Cortex of kidney (tissue), 1 donor: ENCODE measurements at places on chromosomes 13 and 19.

GRCh38 chr13:49584771-49585182 is 581 bp downstream of the RCBTB1 start:
- DNase-seq: no peak

- DNase-seq: no peak
Measured at GRCh38 chr19:32105527-32106310, 239.7 kb upstream of the ZNF507 start.

- DNase-seq: no peak
Measured at GRCh38 chr13:65168026-65168425, 2062.1 kb downstream of the PCDH9 start.

DNA sequence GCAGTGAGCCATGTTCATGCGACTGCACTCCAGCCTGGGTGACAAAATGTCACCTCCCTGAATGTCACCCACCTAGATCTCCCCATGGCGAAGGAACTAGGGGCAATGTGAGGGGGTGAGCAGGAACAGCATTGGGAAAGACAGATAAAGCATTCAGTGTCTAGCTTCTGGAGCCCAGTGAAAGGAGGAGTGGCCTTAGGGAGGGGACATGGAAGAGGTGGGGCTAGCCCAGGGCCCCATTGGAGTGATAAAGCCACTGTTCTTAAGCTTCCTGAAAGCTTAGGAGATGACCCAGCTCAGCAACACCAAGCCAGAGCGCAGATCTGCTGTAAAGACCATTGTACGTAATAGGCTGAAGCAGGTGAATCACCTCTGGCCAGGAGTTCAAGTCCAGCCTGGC is 13.0 kb upstream of the KCNN1 start:
- DNase-seq: no peak

GRCh38 chr13:111595276-111595675 is 274.8 kb downstream of the TEX29 start:
- no peak for DNase-seq

DNA sequence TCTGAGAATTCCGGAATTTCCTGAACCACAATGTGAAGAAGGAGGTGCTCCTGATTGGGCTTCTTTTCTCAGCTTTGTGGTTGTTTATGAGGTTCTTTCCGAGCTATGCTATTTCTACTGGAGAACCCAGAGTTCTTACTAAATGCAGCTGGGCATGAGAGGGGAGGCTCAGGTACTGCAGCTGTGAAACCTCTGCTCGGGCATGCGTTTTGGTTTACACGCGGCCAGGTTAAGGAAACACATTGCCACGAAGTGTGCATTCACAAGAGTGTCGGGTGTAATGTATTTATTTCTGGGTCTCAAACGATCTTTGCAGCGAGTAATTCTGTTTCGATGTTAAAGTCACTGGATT is 661 bp upstream of the MIR17HG start:
- DNase-seq: no peak

- DNase-seq: no peak
Measured at GRCh38 chr19:45994456-45994997, 740 bp upstream of the CCDC61 start.

DNA sequence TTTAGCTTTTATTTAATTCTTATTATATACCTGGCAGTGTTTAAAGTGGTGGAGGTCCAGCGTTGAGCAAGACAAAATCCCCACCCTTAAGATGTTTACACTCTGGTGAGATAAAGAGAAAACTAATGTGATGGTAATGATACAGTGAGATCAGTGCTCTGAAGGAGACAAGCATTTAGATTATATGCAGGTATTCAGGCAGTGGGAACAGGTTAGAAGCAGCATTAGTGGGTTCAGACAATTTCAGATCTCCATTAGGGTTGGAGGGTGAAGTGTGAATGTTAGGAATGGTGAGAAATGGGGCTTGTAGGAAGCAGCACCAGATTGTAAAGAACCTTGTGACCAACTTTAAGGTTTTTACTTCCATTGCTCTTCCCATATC is 39.0 kb downstream of the PIBF1 start:
- no peak for DNase-seq

GRCh38 chr13:24365191-24365590 is 55.8 kb downstream of the C1QTNF9 start:
- no peak for DNase-seq

GRCh38 chr13:39682788-39683187 is 27.3 kb downstream of the COG6 start:
- DNase-seq: no peak

- no peak for DNase-seq
Measured at GRCh38 chr13:72590091-72590740, 137.2 kb downstream of the MZT1 start.

DNA sequence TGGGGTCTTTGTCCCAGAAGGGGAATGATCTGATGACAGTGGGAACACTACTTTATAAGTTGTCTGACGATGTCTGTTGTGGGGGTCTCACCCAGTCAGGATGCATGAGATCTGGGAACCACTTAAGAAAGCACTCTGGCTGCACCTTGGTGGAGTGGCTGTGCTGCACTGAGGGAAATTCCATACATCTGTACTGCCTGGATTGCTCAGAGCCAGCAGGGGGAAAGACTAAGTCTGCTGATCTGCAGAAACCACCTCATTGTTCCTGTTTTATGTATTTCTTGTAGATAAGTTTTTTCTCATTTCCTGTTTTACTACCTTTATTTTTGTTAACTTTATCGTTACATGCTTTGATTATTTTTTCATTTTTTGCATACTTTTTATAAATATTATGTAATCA is 27.3 kb downstream of the ZNF430 start:
- DNase-seq: no peak

DNA sequence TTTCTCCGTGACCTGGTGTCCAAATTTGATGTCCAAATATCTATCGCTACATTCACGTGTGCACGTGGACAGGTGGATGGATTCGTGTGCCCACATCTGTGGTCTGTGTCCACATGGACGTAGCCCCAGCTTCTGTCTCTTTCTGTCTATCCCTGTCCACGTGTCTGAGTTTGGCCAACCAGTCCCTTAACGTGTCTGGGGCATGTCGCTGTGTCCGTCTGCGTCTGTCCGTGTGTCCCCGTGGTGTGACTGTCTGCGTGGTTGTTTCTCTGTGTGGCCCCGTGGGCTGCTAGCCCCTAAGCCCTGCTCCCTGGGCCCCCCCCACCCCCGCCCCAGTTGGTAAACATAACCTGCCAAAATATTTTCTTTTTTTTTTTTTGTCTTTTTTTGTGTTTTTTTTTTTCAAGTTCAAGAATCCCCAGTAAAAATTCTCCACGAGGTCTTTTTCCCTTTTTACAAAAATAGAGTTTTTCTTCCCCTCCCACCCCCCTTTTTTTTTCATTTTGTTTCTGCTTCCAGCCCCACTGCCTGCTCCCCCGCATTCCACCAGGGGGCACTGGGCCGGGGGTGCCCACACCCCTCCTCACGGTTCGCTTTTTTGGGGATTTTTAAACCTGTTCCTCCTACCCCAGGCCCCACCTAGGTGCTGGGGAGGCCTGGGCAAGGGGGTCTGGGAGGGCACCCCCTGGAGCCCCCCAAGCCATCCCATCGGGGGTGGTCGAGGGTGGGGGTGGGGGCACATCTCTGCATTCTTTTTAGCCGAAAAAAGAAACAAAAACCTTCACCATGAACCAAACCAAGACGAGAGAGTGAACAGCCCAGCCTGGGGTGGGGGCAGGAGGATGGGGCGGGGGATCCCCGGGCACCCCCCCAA is 18.3 kb downstream of the PRKCSH start:
- no peak for DNase-seq

DNA sequence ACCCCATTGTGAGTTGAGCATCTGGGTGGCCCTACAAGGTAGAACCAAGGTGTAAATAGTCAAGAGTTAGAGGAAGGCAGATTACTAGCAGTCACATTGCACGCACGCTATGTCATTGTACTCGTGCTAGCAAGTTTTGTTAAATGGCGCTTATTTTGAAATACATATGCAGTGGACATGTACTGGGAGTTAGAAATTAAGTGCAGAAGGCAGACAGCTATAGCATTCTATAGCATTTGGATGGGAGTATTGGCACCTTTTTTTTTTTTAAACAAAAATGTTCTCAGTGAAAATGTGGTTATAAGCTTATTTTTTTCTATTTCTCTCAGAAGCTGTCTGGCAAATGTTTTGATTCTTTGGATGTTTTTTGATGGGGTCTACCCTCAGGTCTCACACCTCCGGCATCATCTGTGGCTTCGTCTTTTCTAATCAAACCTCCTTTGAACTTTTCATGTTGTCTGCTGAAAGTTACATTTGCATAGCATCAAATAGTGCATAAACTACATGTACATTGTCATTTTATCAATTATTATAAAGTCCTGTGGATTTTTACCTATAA is 68.1 kb downstream of the ARHGEF7 start:
- DNase-seq: no peak

GRCh38 chr19:45913874-45914830 is at the start of gene NANOS2:
NANOS2 (minus strand) TSS chr19:45914778; CDS start chr19:45914693, 85 bp downstream.
- DNase-seq: no peak

DNA sequence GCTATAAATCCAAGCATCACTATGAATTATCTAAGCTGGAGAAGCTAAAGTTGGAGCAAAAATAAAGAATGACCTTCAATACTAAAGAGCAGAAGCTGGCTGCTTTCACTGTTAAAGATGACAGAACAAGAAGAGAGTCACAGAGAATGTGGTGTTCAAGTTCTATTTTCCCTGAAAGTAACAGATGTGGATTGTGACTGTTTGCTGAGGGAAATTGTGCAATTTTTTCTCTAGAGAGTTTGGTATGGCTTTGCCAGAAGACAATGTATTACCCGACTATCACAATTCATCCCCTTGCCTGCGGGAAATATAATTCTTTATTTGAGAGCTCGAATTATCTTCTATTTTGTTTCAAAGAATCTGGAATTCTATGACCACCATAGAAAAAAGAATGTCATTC is 83.1 kb downstream of the TNFSF13B start:
- no peak for DNase-seq

- no peak for DNase-seq
Measured at GRCh38 chr19:29841559-29842367, 30.0 kb downstream of the CCNE1 start.

DNA sequence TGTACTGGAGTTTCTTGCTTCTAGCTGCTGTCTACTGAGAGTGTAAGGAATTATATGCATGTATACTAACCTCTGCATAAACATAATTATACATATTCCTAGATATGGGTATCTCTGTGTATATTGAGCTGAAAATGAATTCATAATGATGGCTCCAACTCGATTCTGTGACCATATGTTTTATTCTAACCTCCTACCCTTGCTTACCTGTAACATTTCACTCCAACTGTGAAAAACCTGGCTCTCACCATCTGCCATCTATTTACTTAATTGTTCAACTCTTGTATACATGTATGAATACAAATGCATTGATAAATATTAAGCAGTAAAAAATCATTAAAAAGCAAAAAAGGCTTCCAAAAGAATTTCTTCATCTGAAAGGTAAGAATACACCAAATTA is 1729.5 kb upstream of the SPRY2 start:
- DNase-seq: no peak

DNA sequence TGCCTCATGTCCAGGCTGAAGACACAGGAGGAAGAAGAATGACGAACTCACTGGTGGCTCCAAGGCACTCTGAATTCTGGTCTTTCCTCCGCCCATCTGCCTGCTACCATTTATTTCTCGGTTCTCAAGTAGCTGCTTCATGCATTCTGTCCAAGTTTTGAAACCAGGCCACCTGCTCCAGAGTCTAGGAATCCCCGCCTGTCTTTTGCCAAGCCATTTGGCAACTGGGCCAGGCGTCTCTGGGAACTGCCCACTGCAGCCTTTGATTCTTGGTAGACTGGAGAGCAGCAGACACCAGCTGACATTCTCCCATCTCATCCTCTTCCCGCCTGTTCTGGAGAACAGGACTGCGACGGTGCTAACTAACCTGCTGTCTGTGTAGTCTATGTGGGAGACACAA is 10.8 kb downstream of the SLC35E1 start:
- DNase-seq: no peak

GRCh38 chr19:39917561-39918182 is 16.8 kb downstream of the FCGBP start:
- no peak for DNase-seq

GRCh38 chr19:39237200-39238184 is 7.3 kb downstream of the IFNL3 start:
- DNase-seq: no peak

- no peak for DNase-seq
Measured at GRCh38 chr19:40941481-40942219, 49.4 kb upstream of the CYP2B6 start.

DNA sequence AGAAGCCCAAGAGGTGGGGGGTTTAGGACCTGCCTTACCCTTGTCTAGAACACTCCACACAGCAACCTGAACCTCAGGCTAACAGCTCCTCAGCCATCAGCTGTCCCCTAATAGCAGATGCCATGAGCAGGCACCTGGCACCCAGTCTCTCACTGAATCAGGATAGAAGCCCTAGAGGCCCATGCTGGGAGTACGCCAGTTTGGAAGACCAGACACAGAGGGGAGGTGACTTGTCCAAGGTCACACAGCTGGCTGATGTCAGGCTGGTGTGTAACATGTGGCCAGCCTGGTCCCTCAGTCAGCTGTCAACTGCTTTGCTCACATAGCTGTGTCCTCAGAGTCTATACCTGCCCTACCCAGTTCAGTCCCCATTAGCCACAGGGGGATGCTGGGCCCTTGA is 12.8 kb upstream of the SAMD1 start:
- no peak for DNase-seq

DNA sequence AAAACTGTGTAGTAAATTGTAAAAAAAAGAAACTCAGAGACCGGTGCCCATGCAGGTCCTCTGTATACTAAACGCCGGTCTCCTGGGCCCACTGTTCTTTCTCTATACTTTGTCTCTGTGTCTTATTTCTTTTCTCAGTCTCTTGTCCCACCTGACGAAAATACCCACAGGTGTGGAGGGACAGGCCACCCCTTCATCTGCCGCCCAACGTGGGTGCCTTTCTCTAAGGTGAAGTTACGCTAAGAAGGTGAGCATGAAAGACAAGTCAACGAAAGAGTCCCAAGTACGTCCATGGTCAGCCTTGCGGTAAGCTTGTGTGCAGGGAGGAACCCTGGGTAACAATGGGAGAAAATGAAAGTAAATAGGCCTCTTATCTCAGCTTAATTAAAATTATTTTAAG is 48.0 kb upstream of the WASF3 start:
- DNase-seq: no peak
